ENCODE measurements at places on chromosomes 4 and X. TPM values are rescaled to one million over a fixed set of nuclear protein-coding genes. Genes with fewer than 3 reads are reported as not detected.

Gene PCSK1N
- 157 TPM for total RNA-seq

Gene XG
- not detected for total RNA-seq

Gene PASD1
- total RNA-seq, result not detected

Gene RNF212
- total RNA-seq, result 3.5 TPM

Gene TMSB15C
- 30.4 TPM for total RNA-seq

Gene CSAG2
- not detected for total RNA-seq

Gene USP27X
- total RNA-seq, result 17.5 TPM

Gene TMEM35A
- total RNA-seq, result 125 TPM

Gene NMU
- 4.2 TPM for total RNA-seq

Gene ADGRL3
- 257 TPM for total RNA-seq

Gene TBC1D9
- total RNA-seq, result 112 TPM

Gene SEC31A
- total RNA-seq, result 110 TPM

Gene ZNF718
- total RNA-seq, result 29.5 TPM

Gene HELT
- total RNA-seq, result 1.6 TPM

Gene HERC5
- 3.5 TPM for total RNA-seq

Gene CFI
- 5.1 TPM for total RNA-seq

Gene ITM2A
- 84.7 TPM for total RNA-seq

Gene PWWP3B
- total RNA-seq, result 4.2 TPM

Gene LAMP2
- total RNA-seq, result 86.0 TPM
